ENCODE measurements at places on chromosomes 16 and 17.

- DNase-seq: no peak
Measured at GRCh38 chr17:7084088-7084487, 4.0 kb upstream of the CLEC10A start.

DNA sequence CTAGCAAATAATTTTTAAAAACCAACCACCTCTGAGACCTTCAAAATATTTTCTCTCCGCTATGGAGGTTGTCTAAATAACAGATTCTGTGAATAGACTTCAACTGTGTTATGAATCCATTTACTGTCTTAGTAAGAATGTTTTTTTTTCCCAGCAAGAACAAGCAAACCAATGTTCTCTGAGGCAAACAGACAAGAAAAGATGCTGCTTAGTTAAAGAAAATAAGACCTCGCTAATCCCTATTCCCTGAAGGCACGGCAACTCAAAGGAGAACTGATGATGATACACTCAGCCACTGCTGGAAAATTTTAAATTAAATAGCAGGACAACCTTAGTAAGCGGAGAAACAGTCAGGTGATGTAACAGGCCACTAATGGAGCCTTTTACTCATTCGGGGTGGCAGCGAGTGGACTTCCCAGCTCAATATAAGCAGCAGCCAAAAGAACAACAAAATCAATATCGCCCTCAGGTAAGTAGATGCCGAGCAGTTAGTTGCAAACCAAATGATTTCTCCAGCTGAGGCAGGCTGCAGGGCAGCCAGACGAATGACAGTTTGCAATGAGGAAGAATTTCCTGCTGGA lies 81.8 kb downstream of the CPPED1 start:
- no peak for DNase-seq

- peak; percentile 40 for DNase-seq
Measured at GRCh38 chr16:81778861-81779535, at the start of gene PLCG2. Gene PLCG2 (plus strand): TSS chr16:81779291. CDS start chr16:81785990, 6,699 bp downstream.

GRCh38 chr16:2484898-2485508 lies 10.1 kb downstream of the TBC1D24 start:
- DNase-seq: no peak

DNA sequence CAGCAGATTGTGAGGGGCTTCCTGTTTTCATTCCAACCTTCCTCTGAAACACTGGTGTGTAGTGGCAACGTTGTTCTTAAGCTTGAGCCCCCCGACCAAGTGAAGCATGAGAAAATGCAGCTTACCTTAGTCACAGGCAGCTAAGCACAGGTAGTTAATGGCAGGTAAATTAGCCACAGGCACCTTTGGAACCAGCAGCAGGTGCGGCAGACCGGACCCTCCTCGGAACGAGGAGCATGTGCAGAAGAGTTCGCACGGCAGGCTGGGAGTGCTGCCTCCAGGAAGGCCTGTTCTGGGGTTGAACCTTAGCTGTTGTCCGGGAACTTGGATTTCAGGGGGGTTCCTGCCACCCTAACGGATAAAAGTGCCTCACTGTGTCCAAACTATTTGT lies 7.2 kb upstream of the IRF8 start:
- DNase-seq: no peak

DNA sequence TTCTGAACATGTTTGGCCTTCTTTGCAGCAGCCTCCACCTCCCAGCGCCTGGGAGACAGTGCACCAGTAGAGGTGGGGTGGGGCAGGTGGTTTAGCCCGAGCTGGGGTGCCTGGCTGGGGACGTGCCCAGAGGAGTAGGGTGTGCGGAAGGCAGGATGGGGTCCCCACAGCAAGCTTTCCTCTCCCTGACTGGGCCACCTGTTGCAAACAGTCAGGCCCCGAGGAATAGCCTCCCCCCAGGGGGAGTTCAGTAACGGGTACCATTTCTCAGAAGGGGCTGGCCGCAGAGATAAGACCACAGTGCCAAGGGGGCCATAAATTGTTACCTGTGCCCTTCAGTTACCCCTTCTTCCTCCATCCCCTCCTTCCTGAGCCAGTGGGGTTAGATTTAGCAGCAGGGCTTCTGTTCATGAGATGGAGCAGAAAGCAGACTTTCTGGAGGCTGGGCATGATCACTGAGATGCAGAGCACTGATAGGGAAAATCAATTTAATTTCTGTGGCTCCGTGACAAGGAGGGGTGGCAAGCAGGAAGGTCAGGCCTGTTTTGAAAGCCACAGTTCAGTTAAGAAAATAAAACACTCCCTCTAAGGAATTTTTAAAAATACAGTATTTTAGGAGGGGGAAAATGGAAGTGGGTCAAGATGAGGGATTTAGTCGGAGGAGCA lies 181.9 kb downstream of the MSI2 start:
- DNase-seq: no peak

DNA sequence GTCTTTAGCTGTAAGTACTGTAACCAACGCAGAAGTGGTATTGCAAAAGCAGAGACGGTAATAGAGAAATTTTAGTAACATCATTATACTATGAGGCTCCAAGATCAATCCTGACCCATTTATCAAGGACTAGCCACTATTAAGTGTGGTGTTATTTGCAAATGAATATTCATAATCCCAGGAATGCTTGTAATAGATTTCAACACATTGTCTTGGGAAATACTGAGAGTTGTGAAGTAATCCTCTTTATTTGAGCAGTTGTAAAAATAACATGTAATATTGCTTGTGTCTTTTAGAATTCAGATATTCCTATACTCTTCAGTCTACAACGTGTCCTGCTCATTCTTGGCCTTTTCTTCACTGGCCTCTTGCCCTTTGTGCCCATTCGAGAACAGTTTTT lies 46.4 kb downstream of the GDPD1 start:
- DNase-seq: no peak

DNA sequence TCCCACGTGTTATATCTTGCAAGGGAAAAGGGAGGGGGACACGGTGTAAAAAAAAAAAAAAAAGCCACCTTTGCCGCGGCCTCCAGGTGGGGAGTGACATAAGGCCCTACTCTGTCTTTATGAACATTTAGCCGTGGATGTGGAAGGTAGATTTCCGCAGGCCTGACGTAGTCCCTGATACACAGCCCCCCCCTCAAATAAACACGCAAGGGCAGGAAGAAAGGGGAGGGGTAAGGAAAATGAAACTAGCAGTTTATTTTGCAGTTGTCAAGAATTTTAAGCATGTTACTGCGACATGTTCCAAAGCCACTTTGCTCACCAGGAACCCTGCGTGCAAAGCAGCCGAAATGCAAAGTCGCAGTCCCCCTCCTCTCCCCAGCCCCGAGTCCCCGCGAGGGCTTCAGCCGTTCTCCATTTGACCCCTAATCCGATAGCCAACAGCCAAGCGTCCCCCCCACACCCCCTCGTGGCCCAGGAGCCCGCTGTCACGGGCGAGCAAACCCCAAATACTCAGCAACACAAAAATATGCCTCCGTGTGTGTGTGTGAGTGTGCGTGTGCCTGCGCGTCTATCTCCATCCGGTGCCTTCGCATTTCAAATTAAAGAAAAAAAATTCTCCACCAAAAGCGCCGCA lies 1.2 kb downstream of the CBX4 start:
- peak; percentile 59 for DNase-seq

GRCh38 chr17:30238003-30238344 lies 2.5 kb upstream of the SLC6A4 start:
- no peak for DNase-seq

GRCh38 chr17:9566067-9566466 lies 9.6 kb downstream of the STX8 start:
- DNase-seq: no peak

DNA sequence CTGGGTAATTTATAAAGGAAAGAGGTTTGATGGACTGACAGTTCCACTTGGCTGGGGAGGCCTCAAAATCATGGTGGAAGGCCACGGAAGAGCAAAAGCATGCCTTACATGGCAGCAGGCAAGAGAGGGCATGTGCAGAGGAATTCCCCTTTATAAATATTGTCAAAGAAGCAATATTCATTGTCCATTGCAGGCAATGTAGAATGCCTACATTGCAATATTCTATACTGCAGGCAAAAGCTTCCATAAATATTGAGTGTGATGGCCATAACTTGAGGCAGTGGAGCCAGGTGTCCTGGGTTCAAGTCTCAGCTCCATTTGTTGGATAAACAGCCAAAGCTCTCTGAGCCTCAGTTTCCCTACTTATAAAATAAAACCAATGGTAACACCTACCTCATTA lies 322.3 kb downstream of the SHISA9 start:
- no peak for DNase-seq

DNA sequence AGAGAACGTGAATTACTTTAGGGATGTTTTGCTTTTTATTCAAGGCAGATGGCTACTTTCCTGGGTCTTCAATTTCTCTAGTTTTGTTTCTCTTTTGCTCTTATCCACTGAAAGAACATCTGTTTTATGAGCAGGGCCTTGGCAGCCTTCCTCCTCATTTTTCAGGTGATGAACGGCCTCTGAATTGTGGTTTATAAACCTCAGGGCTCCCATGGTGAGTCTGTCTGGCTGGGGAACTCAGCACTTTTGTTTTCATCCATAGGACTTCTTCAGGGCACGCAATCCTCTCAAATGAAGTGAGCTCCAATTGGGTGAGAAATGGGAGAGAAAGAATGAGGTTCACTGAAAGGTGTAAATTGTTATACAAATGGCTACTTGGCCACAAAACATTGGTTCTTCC lies 186.4 kb upstream of the ERCC4 start:
- DNase-seq: no peak

DNA sequence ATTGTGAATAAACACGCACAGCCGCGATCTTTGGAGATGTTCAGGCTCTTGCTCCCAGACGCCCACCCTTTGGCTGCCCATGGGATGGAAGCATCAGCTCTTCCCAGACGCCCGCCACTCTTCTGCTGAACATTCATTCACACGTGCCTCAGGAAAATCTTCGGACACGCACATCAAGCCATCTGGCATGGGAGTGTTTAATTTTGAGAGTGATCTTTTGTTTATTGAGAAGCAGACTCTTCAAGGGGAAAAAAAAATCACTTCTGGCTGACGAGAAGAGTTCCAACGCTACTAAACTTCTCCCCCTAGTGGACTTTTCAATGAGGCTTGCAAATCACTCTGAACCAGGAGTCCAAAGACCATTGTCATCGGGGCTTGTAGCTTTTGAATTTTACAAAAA lies 62.0 kb upstream of the NUDT7 start:
- DNase-seq: no peak

GRCh38 chr16:88781140-88782077 lies 3.6 kb downstream of the PIEZO1 start:
- DNase-seq: no peak

DNA sequence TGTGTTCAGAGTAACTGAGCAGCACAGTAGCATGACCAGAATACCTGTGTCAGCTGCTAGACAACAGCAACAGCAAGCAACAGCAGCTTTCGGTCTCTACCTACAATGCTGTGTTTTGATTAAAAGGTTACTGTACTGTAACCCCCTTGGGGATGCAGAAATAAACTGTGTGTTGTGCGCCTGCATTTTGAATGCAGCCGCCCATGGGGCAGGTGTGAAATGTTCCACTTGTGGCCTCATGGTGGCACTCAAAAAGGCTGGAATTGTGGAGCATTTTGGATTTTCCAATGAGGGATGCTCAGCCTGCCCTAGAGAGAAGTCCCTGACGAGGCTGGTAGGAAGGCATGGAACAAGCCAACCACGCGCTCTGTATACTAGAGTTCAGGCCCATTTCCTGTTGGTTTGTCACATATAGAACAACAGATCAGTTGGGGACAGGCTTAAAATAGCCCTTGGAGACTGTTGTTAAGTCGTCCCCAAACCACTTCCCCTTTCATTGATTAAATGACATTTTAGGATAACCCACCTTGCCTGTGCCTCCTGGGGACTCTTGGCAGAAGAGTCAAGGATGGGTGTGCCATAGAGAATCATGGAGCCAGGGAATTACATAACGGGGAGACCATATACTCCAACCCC lies 27.1 kb downstream of the SCPEP1 start:
- no peak for DNase-seq

GRCh38 chr17:71004413-71004812 lies 835.1 kb downstream of the KCNJ2 start:
- DNase-seq: no peak

GRCh38 chr17:21242780-21243515 lies 10.3 kb downstream of the NATD1 start:
- no peak for DNase-seq

- DNase-seq: no peak
Measured at GRCh38 chr17:79651266-79651665, 40.4 kb upstream of the RBFOX3 start.

DNA sequence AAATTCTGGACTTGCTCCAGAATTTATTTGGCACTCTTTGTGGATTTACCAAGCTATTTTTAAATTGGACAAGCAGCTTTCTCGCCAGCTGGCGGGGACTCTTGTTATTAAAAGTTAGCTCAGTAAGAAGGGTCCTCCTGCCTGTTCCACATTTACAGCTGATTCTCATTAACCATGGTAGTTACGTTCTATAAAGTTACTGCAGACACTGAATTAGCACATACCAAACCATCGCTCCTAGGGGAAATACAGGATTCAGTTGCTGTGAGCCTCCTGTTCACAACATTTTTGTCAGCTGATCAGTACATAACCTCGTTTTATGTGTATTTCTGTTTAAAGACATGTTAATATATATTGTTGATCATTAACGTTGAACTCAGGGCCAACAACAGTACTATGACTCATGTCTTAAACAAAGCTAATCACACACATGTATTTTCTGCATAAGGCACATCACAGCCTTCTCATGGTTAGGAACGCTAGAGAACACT lies 4.2 kb downstream of the LDAF1 start:
- DNase-seq: no peak

- DNase-seq: peak; percentile 74
Measured at GRCh38 chr16:66954097-66954659, 6.9 kb upstream of the CES3 start.

GRCh38 chr16:86298758-86299134 lies 211.6 kb upstream of the FOXF1 start:
- no peak for DNase-seq

DNA sequence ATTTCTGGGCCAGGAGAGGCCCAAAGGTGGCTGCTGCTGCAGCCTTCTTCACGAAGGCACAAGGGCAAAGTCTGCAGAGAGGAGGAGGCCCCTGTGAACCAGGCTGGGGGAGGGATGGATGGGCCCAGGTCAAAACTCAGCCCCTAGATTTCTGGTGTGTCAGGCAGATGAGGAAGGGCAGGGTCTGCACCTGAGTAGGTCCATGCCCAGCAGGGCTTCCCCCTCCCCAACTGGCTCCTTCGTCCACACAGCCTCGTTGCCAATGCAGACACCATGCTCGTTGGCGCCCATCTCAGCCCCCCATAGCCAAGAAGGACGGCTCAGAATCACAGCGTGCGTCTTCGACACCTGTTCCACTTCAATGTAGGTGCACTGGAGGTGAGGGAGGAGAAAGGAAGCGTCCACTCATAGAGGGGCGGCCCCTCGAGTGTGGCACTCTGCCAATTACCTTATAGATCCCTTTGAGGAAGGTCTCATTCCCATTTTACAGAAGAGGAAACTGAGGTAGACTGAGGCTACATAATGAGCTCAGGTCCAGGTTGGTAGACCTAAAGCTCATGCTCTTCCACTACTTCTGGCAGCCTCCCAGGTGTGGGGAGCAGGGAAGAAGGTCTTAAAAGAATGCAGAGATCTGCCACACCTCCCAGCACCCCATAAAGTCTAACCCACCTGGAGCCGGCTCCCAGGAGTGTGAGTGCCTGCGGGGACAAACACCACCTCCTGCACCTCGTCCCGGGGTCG lies 902 bp downstream of the SCRN2 start:
- DNase-seq: no peak

- no peak for DNase-seq
Measured at GRCh38 chr16:79747688-79748087, 147.2 kb upstream of the MAF start.
